ENCODE measurements at places on chromosomes 6 and 20.

GRCh38 chr6:31144296-31144969 lies 5.6 kb upstream of the PSORS1C2 start:
- DNase-seq = no peak

DNA sequence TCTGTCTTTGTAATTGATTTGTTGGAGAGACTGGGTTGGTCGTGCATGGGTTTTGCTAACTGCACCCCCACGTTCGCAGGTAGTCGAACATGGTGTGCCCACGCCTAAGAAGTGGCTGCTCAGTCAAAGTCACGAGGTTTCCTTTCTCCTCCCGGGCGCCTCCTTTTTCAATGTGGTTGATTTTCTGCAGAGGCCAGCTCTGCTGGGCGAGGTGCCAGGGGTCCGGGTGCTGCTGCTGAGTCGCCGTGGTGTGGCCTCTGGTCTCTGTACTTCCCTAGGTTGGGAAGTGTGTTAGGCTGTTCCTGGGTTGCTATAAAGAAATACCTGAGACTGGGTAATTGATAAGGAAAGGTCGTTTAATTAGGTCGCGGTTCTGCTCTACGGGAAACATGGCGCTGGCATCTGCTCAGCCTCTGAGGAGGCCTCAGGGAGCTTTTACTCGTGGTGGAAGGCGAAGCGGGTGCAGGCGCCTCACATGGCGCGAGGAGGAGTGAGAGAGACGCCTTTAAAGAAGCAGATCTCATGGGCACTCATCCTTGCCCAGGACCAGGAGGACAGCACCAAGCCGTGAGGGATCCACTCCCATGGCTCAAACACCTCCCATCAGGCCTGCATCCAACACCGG lies 14.1 kb downstream of the OSBPL2 start:
- no peak for DNase-seq

- DNase-seq = no peak
Observed at GRCh38 chr20:8621001-8621400, 447.9 kb upstream of the PLCB4 start.

- no peak for DNase-seq
Observed at GRCh38 chr6:139693735-139694134, 319.3 kb upstream of the CITED2 start.

- no peak for DNase-seq
Observed at GRCh38 chr6:129597023-129597713, 112.8 kb downstream of the ARHGAP18 start.

DNA sequence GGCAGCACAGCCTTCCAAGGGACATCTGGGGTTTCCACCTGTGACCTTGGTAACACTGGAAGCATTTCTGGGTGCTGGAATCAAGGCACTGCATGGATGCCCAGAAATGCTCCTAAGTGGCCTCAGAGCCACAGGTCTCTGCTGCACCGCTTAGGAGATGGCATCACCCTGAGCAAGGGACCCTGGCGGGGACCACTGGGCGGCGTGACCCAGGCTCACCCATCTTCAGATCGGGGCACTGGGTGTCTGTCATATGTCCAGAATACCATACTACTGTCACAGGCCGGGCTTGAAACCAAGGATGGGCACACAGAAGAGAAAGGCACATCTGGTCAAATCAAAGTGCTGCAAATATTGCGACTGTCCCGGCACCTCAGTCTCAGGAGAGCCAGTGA lies 45.9 kb downstream of the SSR1 start:
- no peak for DNase-seq

GRCh38 chr6:36053878-36054277 lies 26.3 kb downstream of the MAPK14 start:
- DNase-seq = no peak

DNA sequence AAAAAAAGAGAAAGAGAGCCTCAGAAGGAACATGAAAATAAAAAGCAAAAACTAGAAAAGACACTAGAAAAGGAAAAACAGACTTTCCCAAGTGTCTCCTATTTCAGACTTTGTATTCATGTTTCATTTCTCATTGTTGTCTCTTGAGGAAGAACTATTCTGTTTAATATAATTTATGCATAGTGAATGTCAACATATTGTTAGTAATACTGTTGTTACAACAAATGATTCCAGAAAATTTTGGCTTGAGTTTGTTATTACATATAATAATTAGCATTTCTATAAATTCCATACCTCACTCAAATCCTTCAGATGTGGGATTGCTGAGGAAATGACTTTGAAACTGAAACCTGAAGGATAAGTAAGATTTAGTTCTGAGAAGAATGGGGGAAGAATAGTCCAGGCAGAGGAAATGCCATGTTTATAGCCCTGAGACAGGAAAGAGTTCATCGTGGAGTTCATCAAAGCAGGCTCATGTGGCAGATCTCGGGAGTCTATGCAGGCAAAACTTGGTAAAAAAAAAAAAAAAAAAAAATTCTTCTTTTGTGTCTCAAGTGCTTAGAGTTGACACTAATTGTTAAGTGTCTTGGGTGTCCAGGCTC lies 53.1 kb upstream of the EIF2S2 start:
- no peak for DNase-seq

All from HCT116 (cell line).